ENCODE measurements at places on chromosomes 1 and 21. TPM values are rescaled to one million over a fixed set of nuclear protein-coding genes. Genes with fewer than 3 reads are reported as not detected.

The ABCA4 gene
- 0.52 TPM for total RNA-seq

The NBPF4 gene
- not detected for total RNA-seq

The GORAB gene
- total RNA-seq, result 13.2 TPM

The HES3 gene
- not detected for total RNA-seq

The FAM72C gene
- total RNA-seq, result 0.72 TPM
